ENCODE measurements at places on chromosomes 1 and 21. TPM values are rescaled to one million over a fixed set of nuclear protein-coding genes. Genes with fewer than 3 reads are reported as not detected.

The HPCA gene
- polyA plus RNA-seq = 0.57 TPM

The S100A10 gene
- polyA plus RNA-seq = 190 TPM

The NUP133 gene
- polyA plus RNA-seq = 52.0 TPM

The MARCKSL1 gene
- polyA plus RNA-seq = 388 TPM

The IPP gene
- polyA plus RNA-seq = 34.1 TPM

The IGSF8 gene
- 23.2 TPM for polyA plus RNA-seq

The SERTAD4 gene
- 3.3 TPM for polyA plus RNA-seq

The CLCA1 gene
- not detected for polyA plus RNA-seq

The GOLT1A gene
- 3.5 TPM for polyA plus RNA-seq

- no peak for DNase-seq
These were observed 657.0 kb downstream of the AMY1C start for GRCh38 chr1:104406728-104407127.

GRCh38 chr1:165897326-165898303 lies 70.2 kb downstream of the UCK2 start:
- DNase-seq = no peak

DNA sequence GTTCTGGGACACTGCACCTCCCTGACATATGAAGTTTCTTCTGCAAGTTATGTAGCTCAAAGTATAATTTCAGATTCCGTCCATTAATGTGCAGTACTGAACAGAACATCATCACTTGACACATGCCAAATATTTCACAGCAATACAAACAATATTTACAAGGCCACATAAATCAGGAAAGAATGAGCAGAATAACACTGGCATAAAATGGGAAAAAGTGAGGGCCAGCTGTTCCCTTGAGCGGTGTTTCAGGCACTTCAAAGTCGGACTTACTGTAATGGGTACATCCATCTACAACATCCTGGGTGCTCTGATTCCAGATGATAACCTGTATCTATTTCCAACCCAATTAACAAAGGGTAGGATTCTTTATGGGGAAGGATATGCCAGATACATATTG lies 217.4 kb downstream of the APP start:
- DNase-seq = no peak

DNA sequence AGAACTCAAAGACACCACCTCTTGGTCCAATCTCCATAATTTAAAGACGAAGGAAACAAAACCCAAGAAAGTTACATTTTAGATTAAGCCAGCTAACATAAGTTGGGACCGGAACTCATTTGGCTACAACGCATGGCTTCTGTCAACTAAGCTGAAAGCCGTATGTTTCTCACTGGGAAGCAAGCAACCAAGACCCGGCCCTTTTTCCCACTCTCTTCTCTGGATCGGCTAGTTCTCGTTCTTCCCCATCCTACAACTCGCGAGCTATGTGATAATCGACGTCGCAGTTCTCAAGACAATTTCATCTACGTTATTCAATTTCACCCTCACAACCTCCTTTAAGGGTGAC lies 601 bp downstream of the CCT8 start:
- DNase-seq = no peak

- no peak for DNase-seq
These were observed 52.4 kb downstream of the MIS18A start for GRCh38 chr21:32226444-32226843.

DNA sequence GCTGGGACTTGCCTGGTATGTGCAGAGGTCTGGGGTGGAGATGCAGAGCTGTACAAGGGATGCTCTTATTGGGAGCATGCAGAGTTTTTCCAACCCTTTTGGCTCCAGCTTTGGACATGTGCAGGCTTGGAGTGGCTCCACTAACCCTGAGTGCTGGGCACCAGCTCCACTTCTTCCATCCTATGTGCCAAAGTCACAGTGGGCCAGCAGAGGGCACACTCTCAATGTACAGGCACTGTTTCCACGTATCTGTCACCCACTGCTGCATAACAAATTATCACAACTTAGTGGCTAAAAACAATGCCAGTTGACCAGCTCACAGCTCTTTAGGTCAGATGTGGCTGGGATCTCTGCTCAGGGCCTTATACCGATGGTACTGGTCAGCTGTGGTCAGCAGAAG lies 631.8 kb downstream of the AJAP1 start:
- no peak for DNase-seq

DNA sequence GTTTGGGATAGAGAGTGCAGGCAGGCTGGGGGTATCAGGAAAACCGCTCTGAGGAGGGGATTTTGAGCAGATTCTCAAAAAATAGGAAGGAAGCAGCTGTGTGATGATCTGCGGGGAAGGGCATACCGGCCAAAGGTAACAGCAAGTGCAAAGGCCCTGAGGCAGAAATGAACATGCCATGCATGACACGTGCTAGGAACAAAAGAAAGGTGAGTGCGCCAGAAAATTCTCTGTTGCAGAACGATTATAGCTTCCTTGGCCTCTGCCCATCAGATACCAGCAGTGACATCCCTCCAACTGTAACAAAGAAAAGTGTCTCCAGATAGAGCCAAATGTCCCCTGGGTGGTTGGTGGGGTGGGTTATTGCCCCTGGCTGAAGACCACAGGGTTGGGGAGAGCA lies 37.0 kb upstream of the FAM131C start:
- no peak for DNase-seq

DNA sequence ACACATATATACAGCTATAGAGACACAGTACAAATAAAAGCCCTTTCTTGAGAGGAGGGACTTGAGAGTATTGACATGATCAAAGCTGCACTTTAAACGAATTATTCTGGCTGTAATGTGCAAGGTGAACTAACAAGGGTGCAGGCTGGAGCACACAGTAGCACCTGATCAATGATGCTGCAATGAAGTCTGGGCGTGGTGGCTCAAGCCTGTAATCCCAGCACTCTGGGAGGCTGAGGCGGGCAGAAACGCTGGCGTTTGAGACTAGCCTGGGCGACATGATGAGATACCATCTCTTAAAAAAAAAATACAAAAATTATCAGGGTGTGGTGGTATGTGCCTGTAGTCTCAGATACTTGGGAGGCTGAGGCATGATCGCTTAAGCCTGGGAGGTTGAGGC lies 14.1 kb upstream of the CTH start:
- DNase-seq = no peak
